Breast epithelium (tissue), 4 donors: ENCODE measurements at places on chromosomes 1 and 21. TPM values are rescaled to one million over a fixed set of nuclear protein-coding genes. Genes with fewer than 3 reads are reported as not detected.
A peak's percentile ranks its signal among the peaks of the same experiment; 100 is the strongest.

DNA sequence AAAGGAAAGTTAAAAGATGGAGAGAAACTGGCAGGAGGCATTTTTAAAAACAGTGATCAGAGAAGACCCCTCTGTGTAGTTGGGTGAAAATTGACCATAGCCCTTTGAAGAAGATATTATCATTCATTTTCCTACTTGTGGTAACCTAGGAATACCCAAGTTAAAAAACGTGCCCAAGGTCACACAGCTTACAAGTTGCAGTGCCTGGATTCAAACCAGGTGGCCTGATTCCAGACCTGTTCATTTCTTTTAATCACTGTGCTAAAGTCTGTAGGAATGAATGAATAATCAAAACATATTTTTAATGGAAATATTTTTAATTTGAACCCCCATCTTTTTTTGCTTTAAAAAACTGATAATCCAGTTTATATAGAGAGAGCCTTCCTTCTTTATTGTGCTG, 35.6 kb downstream of the MARK1 start:
- no peak overlapping the region for H3K27ac ChIP-seq
- DNase-seq: no peak
- no peak overlapping the region for H3K4me3 ChIP-seq
- no peaks in the 10 kb centered on the region for H3K36me3 ChIP-seq
- H3K27me3 ChIP-seq: no peaks in the 10 kb centered on the region

OLFML3 gene
- total RNA-seq: 46.2 TPM

GRCh38 chr1:51941528-51941927, 49.0 kb downstream of the RAB3B start:
- no peak for DNase-seq
- H3K4me1 ChIP-seq: no peaks in the 10 kb centered on the region
- H3K27me3 ChIP-seq: no peaks in the 10 kb centered on the region
- no peaks in the 10 kb centered on the region for H3K36me3 ChIP-seq
- H3K27ac ChIP-seq: no peak overlapping the region

GRCh38 chr1:235648407-235648907, 1.1 kb downstream of the GNG4 start:
- H3K27me3 ChIP-seq: peaks cover 21% of the 10 kb centered on the region
- no peak for DNase-seq
- H3K4me3 ChIP-seq: no peak overlapping the region
- H3K36me3 ChIP-seq: no peaks in the 10 kb centered on the region
- H3K4me1 ChIP-seq: no peaks in the 10 kb centered on the region

DNA sequence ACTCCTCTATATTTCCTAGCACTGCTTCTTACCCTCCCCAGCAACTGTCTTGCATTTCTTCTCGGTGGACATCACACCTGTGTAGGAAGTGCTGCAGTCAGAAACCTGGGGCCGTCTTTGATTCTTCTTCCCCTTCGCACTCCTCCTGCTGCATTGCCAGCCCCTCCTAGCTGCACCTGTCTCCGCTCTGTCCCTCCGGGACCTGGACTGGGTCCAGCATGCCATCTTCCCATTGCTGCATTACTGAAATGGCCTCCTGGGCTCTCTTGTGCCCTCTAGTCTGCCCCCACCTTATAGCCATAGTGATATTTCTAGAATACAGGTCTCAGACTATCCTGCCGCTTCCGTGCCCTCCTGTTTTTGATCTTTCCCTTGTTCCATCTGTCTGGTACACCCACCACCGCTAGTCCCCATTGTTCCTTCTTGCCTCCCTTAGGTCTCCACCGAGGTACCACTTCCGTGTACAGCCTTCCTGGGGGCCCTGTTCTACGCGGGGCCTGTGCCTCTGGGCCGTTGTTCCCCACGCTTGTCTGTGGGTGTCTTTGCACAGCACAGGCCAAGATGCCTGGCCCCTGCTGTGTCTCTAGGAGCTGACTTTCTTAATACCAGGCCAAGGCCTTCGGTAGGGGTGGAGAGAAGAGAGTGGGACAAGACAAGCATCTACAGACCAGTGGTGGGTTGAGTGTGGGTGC, 107.6 kb downstream of the GALNT2 start:
- no peaks in the 10 kb centered on the region for H3K27me3 ChIP-seq
- no peak overlapping the region for H3K4me3 ChIP-seq
- no peaks in the 10 kb centered on the region for H3K4me1 ChIP-seq
- peaks cover 4% of the 10 kb centered on the region for H3K36me3 ChIP-seq
- DNase-seq: no peak

KIF14 gene
- 0.29 TPM for total RNA-seq

DNA sequence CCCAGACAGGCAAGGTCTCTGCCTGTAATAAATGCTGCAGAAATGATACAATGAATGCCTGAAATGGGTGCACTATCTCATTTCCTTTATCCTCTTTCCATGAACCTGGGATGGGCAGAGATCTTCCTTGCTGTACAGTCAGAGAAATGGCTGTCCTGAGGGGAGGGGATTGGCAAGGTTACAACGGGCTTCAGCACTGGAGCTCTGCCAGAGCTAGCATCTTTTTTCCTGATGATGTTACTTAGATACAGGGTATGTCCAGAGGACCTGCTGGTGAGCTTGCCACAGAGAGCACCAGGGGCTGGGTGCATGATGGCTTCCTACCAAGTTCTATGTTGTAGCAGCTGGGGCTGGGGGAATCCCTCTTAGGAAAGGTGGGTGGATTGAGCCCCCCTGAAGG, 115.1 kb downstream of the PLXNA2 start:
- no peak overlapping the region for H3K4me3 ChIP-seq
- no peak overlapping the region for H3K27ac ChIP-seq
- H3K4me1 ChIP-seq: no peaks in the 10 kb centered on the region
- no peaks in the 10 kb centered on the region for H3K27me3 ChIP-seq

CSF3R gene
- 54.2 TPM for total RNA-seq

DNA sequence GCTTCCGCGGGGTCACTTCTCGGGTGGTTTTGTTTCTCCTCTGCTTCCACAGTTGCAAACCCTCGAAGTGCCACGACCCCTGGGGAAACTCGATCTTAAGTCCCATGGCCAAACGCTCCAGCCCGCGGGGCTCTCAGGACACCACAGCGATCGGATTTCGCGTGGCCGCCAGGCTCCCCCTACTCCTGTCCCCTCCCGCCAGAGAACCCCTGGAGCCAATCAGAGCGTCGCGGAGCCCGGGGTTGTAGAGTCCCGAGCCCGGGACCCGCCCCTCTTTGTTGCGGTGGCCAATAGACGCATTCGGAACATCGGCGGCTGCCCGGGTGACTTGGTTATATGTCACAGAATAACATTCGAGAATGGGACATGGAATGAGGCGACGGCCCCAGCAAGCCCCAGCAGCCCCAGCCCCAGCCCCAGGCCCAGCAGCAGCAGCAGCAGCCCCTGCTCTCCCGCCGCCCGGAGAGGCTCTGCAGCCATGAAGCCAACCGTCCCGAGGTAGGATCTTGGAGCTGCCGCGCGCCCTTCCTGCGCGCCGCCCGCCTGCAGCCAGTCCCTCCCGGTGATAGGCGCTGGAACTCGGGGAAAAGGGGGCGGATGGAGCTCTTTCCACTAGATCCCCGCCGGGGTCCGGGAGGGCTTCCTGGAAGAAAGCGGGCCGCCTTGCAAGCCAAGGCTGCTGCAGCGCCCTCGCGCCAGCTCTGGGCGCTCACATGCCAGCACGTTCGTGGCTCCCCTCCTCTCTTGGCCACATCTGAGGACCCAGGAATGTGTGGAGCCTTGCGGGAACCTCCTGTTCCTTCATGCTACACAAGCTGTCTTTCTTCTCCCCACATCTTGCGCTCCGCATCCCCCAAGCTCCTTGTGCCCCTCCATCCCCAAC, at the start of gene VASH2:
TSS of gene VASH2 (plus strand) at position 299 of the 883 bp plus-strand sequence. CDS start 1,002 bp downstream, outside the sequence.
- H3K4me1 ChIP-seq: no peaks in the 10 kb centered on the region
- no peaks in the 10 kb centered on the region for H3K27me3 ChIP-seq
- H3K36me3 ChIP-seq: no peaks in the 10 kb centered on the region
- peak; percentile 76 for DNase-seq
- H3K27ac ChIP-seq: no peak within 1 kb of the TSS

DNA sequence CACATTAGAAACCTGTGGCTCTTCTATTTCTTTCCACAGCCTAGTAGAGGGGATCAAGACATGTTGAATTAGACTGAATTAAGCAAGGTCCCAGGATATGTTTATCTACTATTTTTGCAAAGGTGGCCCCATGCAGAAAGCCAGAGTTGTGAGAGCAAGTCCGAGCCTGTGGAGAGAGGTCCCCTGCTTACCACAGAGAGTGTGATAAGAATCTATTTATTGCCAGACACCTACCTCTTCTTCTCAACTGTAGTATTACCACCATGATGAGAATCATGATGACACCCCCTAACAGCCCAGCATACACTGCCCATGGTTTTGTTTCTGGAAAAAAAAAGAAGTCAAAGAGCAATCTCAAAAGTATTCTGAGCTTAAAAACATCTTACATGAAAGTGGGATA, 23.0 kb downstream of the SLAMF1 start:
- no peak overlapping the region for H3K27ac ChIP-seq
- H3K36me3 ChIP-seq: no peaks in the 10 kb centered on the region
- no peaks in the 10 kb centered on the region for H3K27me3 ChIP-seq
- DNase-seq: no peak
- no peak overlapping the region for H3K4me3 ChIP-seq

- H3K4me1 ChIP-seq: no peaks in the 10 kb centered on the region
- H3K4me3 ChIP-seq: no peak overlapping the region
- no peak for DNase-seq
- no peak overlapping the region for H3K27ac ChIP-seq
Measured at GRCh38 chr1:169586067-169586394, 250 bp downstream of the F5 start.

DNA sequence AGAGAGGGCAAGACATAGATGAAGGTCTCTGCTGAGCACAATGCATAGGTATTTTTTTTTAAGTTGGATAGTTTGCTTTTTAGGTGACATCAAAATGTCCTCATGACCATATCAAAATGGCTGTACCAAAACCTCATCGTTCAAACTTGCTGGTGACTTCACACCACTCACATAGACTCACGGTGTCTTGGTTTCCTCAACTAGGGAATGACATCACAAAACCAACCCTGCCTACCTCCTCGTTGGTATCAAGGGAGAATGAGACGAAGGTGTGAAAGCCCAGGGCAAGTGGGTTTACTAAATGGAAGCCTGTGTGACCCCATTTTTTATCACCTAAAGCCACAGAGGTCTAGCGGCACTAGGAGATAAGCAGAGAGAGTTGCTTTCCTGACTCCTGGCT, 1.6 kb downstream of the PIGR start:
- no peak for DNase-seq
- no peaks in the 10 kb centered on the region for H3K36me3 ChIP-seq
- no peaks in the 10 kb centered on the region for H3K4me1 ChIP-seq
- H3K27me3 ChIP-seq: no peaks in the 10 kb centered on the region

DNA sequence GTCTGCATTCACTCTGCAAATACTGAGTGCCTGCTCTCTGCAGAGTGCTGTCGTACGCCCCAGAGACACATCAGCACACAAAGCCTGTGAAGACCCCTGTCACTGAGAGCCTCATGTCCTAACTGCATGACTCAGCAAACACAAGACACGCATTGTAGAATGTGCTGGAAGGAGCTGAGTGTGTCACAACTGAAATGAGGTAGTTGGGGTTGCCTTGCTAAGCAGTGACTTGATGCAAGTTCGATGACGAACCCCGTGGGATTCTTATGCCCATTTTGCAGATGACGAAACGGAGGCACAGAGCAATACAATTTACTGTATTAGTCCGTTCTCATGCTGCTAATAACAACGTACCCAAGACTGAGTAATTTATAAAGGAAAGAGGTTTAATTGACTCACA, 65.1 kb downstream of the RIPK4 start:
- no peak overlapping the region for H3K4me3 ChIP-seq
- no peak for DNase-seq
- no peaks in the 10 kb centered on the region for H3K4me1 ChIP-seq

DNA sequence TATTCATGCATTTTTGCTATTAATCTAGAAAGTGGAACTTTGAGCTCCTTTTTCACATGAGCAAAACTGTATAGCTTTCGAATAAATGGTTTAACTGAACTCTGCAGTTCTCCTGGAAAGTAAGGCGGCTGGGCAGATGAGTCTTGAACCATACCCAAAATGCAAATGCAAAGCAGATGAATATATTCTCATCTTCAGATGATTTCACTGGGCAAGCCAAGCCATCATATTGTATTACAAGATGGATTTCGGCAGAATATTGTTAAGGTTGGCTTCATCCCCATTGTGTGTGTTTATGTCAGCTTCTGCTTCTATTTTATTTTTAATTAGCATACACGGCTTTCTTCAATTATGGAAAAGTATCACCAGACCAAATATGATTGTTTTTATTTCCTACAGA, 209.6 kb downstream of the GREM2 start:
- no peak overlapping the region for H3K4me3 ChIP-seq
- DNase-seq: no peak
- no peaks in the 10 kb centered on the region for H3K4me1 ChIP-seq
- H3K27ac ChIP-seq: no peak overlapping the region
- no peaks in the 10 kb centered on the region for H3K36me3 ChIP-seq
- H3K27me3 ChIP-seq: no peaks in the 10 kb centered on the region

SPRR2G gene
- total RNA-seq: not detected

GRCh38 chr1:32635508-32636277, 14.7 kb downstream of the ZBTB8OS start:
- no peaks in the 10 kb centered on the region for H3K4me1 ChIP-seq
- no peaks in the 10 kb centered on the region for H3K36me3 ChIP-seq
- DNase-seq: no peak
- H3K27me3 ChIP-seq: no peaks in the 10 kb centered on the region
- no peak overlapping the region for H3K4me3 ChIP-seq

DNA sequence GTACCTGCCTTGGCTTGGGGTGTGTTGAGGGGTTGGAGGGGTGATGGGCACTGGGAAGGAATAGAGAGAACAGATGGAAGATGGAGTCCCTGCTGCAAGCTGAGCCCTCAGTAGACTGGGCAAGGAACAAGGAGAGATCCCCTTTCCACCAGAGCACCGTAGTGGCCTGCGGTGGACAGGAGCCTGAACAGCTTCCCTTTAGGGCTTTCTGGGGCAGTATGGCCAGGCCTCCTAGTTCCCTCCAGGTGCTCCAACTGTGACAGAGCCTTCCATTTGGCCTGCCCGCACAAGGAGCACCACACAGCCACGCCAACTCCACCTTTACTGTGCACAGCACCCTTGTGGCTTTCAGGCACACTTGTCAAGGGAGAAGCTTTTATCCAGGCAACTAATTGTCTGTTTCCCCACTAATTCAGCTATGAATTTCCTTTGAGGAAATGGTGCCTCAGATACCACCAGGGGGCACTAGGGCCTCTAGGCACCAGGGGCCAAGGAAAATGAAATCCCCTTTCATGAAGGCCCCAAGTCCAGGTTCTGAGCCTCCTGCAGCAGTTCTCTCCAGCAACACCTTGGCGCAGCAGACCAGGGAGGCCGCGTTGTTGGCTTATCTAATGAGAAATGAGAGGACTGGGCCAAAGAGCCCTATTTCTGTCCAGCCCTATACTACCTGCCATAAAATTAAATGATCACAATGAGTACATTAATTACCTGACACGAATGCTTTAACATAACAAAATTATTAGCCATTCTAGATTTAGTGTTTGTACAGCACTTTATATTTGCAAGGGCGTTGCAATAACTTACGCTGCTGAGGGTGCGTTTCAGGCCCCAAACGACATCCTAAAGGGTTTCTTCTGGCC, 23.1 kb upstream of the ERI3 start:
- DNase-seq: no peak
- H3K4me1 ChIP-seq: no peaks in the 10 kb centered on the region
- no peak overlapping the region for H3K4me3 ChIP-seq
- H3K36me3 ChIP-seq: no peaks in the 10 kb centered on the region

PPIAL4G gene
- total RNA-seq: not detected

TSSK3 gene
- 1.4 TPM for total RNA-seq
